ENCODE measurements at places on chromosomes 11 and 22.

DNA sequence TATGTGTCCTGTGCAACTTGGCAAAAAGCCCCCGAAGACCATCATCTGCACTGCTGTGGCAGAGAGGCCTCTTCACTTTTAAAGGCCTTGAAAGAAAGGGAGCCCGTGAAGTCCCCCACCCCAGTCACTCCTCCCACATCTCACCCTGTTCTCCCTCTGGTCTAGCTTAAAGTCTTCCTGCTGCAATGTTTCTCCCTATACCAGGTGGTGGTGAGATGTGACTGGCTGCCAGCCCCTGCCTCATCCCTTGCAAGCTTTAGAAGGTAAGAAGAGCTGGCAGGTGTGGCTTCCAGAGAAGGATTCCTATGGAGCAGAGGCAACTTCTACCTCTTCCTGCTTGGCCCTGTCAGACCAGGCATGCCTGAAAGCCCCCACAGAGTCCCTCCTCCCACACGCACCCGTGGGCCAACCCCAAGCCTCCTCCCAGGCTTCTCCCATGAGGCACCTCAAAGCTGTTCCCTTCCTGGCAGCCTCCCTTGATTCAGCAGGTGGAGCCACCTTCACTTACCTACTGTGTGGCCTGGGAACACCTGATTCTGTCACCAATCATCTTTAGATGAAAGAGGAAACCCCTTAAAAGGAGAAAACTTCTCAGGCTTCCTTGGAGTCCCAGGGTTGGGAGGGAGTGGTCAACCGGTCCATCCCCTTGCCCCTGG is 4.0 kb upstream of the TRIM29 start:
- DNase-seq: no peak

GRCh38 chr11:65277631-65278277 is 16.0 kb downstream of the POLA2 start:
- no peak for DNase-seq

DNA sequence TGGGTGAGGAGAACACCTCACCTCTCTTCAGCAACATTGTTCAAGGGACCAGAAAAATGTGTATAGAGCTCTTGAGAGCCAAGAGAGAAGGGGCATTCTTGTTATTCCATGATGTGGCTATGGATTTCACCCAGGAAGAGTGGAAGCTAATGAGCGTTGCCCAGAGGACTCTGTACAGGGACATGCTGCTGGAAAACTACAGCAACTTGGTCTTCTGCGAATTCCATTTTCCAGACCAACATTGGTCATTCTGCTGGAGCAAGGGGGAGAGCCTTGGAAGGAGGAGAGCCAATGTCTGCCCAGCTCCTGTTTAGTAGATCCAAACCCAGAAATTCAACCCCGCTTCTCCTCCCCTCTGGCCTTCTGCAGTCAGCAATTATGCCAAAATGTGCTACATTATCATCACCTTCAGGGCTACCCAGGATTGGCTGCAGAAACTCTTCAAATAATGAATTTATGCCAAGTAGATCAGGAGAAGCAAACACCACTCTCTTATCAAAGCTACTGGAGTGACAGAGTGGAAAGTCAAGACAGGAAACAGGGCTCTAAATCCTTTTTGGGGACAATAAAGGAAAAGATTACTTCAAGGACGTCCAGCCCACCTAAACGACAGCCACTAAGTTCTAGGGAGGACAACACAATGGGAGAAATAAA is 707.5 kb upstream of the LUZP2 start:
- no peak for DNase-seq

DNA sequence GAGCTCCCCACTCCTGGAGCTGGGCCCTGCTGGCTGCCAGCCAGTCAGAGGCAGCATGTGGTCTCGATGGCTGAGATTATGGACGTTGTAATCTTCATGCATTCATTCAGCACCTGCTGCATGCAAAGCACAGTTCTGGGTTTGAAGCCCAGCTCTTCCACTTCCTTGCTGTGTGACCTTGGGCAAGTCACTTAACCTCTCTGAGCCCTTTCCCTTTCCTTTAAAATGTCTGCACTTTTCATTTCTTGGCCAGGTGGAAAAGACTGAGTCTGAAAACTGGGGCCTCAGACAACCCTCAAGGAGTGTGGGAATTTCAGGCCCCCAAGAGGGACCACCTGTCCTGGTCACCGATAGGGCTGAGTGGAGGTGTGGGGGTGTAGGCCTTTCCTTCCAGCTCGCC is 24.6 kb upstream of the MYEOV start:
- DNase-seq: no peak

DNA sequence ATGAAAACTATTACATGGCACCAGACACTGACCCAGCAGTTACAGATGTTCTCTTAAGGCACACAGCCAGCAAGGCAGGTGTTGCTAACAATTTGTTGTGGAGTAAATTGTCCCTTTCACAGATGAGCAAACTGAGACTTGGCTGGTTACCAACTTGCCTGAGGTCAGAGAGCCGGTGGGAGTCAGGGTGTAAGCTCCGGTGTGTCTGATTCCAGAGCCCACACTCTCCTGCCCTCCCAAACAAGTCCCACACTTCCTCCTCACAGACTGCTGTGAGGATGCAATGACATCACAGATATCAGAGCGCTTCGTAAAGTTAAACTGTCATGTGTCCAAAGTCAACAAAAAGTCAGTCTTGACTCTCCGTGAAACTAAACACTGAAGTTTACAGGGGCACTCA is 12.5 kb downstream of the GDPD5 start:
- DNase-seq: no peak

DNA sequence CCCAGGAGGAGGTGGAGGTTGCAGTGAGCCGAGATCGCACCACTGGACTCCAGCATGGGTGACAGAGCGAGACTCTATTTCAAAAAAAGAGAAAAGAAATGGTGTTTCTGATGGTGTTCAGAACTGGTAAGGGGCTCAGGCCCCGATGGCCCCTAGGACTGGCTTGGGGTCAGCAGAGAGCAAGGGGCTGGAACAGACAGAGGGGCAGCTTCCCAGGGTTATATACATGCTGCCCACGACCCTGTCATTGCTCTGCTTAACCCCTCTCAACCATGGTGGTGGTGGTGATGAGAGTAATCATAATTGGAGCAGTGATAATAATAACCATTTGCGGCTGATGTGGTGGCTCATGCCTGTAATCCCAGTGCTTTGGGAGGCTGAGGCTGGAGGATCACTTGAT is 79.4 kb downstream of the CEP164 start:
- DNase-seq: no peak

- no peak for DNase-seq
These were observed 111.6 kb upstream of the BMAL1 start for GRCh38 chr11:13166036-13166435.

- no peak for DNase-seq
These were observed 4.0 kb downstream of the NLRP6 start for GRCh38 chr11:282171-282570.

- no peak for DNase-seq
These were observed 21.2 kb downstream of the PTPRJ start for GRCh38 chr11:48001438-48002021.

DNA sequence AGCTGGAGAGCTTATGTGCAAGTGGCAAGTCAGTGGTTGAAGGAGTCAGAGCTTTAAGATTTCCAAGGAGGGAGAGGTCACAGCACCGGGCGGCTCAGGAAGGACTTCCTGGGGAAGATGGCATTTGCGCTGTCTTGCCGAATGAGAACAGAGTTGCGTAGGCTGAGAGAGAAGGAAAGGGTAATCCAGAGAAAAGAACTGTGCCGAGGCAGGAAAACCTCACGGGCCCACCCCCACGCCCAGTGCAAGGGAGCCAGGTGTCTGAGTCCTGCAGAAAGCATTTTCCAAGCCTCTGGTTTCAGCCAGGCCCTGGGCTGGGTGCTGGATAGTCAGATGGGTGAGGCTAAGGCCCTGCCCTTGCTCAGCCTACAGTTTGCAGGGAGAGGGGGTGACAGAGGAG is 3.2 kb upstream of the AP1B1 start:
- DNase-seq: no peak

DNA sequence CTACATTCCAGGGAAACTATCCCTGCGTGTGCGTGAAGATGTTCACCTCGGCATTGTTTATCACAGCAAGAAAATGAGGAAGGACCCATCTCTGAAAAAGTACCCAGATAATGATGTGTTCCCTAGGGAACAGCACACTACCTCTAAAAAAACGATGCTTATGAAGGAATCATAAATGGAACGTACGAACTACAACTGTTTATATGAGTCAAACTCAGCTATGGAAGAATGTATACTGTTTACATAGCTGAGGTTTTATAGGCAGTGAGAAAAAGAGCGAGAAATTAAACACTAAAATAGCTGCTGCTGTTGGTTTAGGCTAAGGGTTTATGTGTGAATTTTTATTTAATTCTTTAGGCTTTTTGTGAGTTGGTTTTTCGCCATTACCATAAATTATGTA is 48.9 kb downstream of the APOL1 start:
- DNase-seq: no peak

DNA sequence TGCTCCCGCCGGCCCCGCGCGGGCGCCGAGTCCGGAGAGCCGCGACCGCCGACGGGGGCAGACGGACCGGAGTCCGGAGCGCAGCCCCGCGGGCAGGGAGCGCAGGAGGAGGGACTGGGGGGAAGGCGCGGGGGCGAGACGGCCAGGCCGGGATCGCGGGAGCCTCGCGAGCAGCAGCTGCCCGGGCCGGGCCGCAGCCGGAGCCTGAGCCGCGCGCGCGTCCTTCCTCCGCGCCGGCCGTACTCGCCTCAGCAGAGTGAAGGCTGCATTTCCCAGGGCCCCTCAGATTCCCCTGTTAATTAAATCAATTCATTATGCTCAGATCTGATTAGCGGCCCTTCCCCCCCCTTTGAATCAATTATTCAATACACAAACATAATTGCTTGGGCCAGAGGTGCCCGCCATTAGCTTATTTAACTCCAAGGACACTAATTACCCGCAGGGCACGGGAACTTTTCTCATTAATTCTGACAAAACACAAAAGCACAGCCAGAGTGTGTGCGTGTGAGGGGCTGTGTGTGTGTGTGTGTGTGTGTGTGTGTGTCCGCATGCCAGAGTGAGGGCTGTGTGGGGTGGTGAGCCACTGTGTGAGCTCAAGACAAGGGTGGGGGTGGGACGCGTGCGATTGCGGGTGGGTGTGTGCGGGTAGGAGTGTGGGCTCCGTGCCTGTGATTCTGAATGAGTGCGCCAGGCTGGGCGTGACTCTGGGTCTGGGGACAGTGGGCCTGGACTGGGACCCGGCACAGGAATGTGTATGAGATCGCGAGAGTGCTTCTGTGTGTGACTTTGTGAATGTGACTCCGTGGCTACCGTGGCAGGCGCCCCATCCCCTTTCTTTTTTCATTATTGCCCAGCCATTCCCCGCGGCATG is 5.1 kb upstream of the LMO1 start:
- DNase-seq: no peak

DNA sequence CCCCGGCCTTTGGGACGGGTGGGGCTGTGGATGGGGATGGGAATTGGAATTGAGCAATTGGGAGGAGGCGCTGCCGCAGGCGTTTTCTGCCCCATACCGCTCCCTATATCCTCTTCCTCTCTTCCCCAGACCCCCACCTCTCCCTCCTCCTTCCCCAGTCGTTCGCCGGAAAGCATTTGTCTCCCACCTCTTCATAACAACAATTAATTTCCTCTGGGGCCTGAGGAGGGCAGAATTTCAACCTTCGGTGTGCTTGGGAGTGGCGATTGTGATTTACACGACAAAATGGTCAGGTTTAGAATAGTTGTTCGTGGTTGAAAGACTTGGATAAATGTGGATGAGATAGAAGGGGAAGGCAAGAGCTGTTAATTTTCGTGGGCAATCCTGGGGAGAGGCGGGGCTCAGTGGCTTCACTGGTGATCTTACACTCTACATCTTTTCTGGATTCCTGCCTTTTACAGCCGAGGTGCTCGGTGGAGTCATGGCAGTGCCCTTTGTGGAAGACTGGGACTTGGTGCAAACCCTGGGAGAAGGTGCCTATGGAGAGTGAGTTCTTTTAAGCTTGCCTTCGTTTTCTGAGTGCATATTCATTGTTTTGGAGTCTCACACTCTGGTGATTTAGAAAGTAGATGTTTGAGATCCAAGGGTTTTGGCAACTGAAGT is 1.5 kb downstream of the CHEK1 start:
- no peak for DNase-seq

GRCh38 chr11:55697817-55698216 is 35.8 kb downstream of the OR4C6 start:
- DNase-seq: no peak

DNA sequence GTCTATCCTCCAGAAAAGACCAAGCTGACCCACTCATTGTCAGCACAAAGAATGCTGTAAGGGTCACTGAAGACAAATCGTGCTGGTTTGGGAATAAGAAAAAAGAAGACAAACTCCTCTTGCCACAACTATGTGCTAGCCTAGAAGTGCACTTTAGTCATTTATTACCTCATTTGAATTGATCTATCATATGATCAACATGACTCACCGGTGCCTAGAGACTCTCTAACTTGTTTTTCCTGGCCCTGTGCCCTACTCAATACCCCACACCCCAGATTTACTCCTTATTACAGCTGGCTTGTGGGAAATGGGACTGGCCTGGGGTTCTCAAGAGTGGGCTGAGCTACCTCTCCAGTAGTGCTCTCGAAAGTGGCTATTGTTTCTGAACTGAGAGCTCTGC is 35.9 kb upstream of the HORMAD2 start:
- DNase-seq: no peak

DNA sequence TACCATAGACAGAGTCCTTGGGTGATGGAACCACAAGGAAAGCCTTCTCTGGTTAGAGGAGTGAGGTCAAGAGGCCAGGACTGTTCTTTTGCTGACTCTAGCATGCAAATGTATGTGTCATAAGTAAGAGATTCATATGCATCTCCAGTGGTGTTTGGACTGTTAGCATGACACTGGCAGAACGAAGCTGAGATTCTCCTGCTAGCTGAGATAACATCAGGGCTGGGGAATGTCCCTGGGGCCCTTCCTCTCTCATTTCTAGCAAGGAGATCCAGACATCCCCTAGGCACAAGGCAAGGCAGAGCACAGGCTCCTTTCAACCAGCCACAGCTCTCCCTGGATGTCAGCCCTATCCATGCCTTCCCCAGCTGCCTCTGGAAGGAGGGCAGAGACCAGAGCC is 711.3 kb downstream of the OPCML start:
- DNase-seq: no peak

GRCh38 chr11:61626580-61627380 is 45.9 kb upstream of the SYT7 start:
- DNase-seq: no peak

GRCh38 chr11:131598305-131598704 is 227.9 kb downstream of the NTM start:
- no peak for DNase-seq

DNA sequence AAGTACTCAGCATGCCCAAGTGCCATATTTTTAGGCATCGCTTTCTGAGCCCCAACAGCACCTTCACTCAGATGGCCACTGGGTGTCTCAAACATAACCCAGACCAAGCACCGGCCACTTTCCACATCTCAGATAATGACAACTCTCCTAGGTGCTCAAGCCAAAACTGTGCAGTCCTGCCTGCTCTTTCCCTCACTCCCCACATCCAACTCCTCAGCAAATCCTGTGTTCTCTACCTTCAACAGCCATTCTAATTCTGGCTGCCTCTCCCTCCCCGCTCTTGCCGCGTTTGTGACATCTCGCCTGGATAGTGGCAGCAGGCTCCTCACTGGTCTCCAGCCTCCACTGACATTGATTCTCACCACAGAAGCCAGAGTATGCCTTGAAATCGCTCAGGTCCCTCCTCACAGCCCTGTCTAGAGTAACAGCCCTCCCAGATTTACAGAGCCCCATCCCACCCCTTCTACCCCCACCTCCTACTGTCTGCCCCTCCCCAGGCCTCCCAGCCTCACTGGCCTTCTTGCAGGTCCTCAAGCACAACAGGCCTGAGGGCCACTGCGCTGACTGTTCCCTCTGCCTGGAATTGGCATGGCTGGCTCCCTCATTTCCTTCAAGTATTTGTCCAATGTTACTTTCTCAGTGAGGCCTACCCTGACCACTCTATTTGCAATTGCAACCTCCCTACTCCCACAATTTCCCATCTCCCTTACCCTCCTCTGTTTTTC is 1.3 kb upstream of the PHETA2 start:
- DNase-seq: no peak

- no peak for DNase-seq
These were observed 1079.7 kb downstream of the OPCML start for GRCh38 chr11:132452616-132453015.
